Colonic mucosa (tissue), 4 donors: ENCODE measurements at places on chromosomes 13 and 19. TPM values are rescaled to one million over a fixed set of nuclear protein-coding genes. Genes with fewer than 3 reads are reported as not detected.

- DNase-seq = no peak
Observed at GRCh38 chr13:65787082-65787481, 1443.1 kb downstream of the PCDH9 start.

DNA sequence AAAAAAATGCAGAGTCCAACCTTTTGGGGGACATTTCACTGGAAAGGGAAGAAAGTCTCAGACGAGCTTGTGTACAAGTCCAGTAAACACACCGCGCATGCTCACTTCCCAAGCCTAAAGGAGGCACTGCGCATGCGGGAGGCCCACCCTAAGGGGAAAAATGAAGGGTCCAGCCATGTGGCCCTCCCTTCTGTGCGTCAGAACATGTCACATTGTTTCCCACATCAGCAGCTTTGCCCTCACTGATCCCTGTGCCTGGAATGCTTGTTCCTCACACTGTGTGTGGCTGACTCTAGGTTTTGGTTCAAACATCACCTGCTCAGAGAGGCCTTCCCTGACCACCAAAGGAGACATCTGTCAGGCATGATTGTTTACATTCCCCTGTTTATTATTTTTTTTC lies 4.4 kb downstream of the ELSPBP1 start:
- DNase-seq = no peak

CGB1 gene
- not detected for total RNA-seq

NDUFS7 gene
- total RNA-seq = 244 TPM

GPR12 gene
- 0.05 TPM for total RNA-seq

DNA sequence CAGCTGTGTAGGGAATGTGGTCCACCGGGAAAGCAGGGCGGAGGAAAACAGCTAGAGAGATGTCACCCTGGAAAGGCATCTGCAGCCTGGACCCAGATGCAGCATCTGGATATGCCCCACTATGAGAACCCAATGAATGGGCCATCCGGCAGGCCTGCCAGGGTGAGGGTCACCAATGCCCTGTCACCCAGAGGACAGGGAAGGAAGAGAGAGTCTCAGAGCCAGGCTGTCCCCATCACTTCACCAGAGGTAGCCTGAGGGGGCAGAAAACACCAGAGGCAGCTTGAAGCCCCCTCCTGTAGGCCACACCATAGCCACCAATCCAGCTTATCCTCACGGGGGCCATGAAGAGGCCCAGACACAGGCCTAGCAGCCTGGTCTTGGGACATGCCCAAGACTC lies 118.8 kb downstream of the TUBA3C start:
- DNase-seq = no peak

DNA sequence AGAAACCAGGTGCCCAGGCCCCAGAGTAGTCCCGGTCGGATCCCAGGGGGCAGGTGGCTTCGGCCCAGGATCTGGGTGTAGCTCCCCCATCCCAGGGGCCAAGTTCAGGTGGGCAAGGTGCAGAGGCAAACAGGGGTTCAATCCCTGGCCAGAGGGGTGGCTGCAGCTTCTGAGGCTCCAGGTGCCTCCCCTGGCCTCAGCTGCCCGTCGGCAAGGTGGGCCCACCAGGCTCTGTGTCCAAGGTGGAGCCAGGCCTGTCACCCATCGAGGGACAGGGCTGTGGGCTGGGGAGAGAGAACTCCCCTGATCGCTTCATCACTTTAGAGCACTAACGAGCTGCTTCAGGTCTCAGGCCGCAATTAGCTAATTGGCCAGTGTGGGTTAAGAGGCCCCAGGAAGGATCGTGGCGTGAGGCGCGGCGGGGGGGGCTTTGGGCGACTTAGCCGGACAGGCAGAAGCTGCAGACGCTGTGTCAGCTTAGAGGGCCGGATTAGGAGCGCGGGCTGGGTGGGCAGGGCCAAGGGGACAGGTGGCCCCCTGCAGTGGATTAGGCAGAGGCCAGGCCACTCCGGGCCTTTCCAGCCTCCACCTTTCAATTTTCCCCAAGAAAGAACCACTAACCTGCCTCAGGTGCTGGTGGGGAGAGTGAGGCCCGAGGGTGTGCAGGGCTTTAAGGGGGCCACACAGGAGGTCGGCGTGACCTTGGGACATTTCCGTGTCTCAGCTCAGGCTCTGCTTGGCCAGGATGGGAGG lies 2.8 kb upstream of the RAX2 start:
- no peak for DNase-seq

GRCh38 chr13:69617587-69617986 lies 490.0 kb upstream of the ATXN8OS start:
- DNase-seq = no peak

DNA sequence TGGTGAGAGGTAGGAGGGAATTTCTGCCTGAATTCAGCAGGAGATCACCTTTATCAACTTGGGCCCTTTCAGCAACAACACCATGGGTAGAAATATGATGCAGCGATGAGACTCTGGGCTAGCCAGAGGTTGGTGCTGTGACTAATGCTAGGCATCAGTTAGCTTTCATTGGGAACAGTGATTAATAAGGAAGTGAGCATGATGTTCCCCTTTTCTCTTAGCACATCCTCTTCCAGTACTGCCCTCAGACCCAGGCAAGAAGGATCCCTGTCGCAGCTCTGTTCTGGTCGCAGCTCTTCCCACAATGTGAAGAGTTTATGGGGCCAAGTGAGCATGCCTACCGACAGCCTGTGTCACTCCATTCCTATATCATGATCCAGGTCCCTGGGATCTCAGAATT lies 100.5 kb downstream of the FLT1 start:
- DNase-seq = no peak

GRCh38 chr13:18943721-18944391 lies 237.8 kb downstream of the TUBA3C start:
- no peak for DNase-seq

DNA sequence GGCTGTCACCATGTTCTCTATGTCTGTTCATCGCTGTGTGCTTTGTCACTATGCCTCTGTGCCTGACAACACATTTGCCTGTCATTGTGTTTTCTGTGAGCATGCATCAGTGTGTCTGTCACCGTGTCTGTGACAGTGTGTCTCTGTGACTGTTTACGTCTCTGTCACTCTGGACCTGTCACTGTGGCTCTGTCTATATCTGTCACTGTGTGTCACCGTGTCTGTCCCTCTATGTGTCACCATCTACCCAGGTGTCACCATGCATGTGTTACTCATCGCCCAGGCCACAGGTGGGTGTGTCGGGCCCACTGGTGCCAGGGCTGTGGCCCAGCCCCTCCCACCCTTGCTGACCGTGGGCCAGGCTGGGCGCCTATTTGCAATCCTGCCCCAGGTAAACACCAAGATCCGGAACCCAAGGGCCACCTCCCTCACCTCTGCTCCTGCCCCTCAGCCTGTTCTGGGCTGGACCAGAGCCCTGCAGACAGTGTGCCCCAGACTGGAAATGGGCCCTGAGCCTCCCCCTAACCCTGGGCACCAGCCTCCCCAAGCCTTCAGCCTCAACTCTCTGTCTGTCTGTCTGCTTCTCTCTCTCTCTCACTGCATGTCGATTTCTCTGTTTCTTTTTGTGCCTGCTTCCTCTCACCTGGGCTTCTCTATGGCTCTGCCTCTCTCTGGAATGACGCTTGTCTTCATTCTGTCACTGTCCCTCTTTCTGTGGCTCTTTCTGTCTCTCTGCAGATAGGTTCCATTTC lies 7.7 kb downstream of the IRF2BP1 start:
- peak; percentile 80 for DNase-seq

DNA sequence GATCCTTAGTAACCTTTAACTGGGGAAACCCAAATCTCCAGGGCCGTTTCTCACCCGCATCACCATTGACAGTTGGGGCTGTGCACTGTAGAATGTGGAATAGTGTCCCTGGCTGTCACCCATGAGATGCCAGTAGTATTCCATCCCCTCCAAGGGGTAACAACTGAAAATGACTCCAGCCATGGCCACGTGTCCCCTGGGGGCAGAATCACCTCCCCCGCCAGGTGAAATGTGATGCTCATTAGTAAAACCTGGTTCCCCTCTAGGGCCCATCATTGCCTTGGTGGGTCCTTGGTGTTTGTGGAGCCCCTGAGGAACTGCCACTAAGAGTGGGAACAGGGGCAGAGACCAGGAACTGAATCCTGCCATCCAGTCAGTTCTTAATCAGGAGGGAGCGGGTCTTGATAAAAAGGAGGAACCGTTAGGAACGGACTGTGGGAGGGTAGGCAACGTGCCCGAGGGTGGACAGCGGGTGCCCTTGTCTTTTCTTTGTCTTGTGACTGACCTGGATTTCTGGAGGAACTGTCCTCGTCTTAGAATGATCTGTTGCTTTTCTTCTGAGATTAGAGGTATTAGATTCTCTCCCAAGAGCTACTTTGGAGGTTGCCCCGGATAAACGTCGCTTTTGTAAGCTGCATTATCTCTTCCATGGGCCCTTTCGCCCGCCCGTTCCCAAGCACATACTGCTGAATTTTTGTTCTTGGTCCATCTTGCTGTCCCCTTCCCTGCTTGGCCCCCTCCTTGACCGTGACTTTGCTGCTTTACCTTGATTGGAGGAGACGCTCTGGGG lies 3.5 kb downstream of the MYO9B start:
- no peak for DNase-seq

DNA sequence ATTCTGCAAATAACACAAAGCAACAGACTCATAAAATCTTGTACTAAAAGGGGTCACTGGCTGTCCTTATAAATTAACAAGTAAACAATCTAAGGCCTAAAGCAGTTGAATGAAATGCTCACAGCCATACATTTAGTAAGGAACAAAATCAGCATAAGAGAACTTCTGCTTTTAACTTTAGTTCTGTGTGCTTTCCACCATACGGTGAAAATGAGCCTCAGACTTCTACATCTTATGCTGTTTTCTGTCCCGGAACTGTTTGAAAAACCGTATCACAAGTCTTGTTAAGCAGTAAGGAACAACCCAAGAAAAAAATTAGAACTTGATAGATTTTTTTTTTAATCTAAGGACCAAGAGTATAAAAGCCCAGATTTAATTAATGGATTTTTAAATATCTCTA lies 549.1 kb upstream of the MIR17HG start:
- DNase-seq = no peak

GRCh38 chr13:20016649-20017364 lies 58.3 kb downstream of the ZMYM2 start:
- no peak for DNase-seq

DNA sequence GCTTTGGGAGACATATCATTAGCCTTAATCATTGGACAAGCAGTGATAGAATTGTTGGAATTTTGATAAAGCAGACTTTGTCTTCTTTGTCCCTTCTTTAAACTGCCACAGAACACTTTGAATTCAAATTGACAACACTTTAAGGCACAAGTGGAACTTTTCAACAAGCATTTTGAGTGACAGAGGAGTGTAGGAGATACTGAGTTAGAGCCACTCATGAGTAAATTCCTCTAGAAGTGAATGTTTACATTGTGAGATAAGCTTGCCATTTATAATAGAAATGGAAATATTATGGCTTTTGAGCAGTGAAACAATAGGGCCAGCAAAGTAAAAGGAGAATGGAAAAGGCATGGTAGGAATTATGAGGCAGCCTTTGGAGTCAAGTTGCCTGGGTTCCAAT lies 515.8 kb downstream of the SLITRK6 start:
- DNase-seq = no peak

DNA sequence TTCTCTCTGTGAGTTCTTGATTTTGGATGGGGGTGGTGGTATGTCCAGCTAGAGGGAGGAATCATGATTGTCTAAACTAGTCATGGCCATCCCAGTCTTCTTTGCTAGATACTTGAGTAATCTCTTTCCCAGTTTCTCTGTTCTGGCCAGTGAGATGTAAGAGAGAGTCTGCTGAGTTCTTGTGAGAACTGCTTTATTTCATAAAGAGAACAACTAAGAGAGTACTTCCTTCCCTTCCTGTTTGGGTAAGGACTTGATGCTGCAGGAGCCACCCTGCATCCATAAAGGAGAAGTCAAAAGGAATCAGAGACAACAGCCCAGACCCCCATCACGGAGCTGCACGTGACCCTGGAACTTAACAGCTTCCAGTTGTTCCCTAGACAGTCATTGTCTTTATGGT lies 3.0 kb upstream of the RASL11A start:
- no peak for DNase-seq

NKG7 gene
- 2.3 TPM for total RNA-seq

DNA sequence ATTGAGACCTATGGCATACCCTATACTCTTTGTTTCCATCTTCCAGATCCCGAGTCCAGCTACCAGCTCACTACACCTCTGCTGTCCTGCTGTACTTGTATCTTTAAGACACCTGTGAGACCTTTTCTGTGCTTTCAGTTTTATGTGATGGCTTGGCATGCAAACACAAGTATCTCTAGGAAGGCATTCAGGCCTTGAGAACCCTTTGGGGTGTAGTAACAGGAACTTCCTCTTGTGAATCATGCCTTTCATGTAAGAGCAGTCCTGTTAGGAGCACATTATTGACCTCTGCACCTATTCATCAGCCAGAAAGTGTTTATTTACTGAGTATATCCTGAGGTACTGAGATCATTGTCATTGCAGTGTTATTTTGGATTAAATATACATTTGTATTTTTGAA lies 87.0 kb upstream of the HTR2A start:
- no peak for DNase-seq

GRCh38 chr19:13938301-13939064 lies at the start of gene PODNL1:
Gene PODNL1, minus strand, starts transcription at chr19:13938417. Its CDS starts 236 bp downstream, at chr19:13938181.
- DNase-seq = no peak

ZNF417 gene
- total RNA-seq = 9.6 TPM

GRCh38 chr19:7304200-7304599 lies 10.0 kb upstream of the INSR start:
- DNase-seq = peak; percentile 77

ZFP28 gene
- total RNA-seq = 2.1 TPM

NCR1 gene
- not detected for total RNA-seq

DNA sequence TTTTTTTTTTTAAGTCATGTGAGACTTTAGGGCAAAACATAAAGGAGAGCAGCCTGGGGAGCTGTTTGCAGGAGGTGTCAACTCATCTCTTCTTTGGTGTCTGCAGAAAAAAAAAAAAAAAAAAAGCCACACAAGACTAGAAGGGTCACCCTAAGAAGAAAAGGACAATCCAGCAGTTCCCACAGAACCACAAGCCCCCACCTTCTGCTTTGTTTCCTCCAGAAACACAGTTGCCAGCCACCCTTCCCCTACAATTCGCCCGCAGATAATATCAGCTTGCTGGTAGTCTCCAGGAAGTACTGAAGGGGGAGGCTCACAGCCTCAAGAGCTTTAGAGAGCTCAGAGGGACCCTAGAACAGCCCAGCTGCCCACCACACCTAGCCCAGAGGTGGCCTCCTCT lies 22.3 kb upstream of the ZBTB7A start:
- DNase-seq = peak; percentile 29

MEIOSIN gene
- not detected for total RNA-seq

ZNF208 gene
- 0.62 TPM for total RNA-seq

DNA sequence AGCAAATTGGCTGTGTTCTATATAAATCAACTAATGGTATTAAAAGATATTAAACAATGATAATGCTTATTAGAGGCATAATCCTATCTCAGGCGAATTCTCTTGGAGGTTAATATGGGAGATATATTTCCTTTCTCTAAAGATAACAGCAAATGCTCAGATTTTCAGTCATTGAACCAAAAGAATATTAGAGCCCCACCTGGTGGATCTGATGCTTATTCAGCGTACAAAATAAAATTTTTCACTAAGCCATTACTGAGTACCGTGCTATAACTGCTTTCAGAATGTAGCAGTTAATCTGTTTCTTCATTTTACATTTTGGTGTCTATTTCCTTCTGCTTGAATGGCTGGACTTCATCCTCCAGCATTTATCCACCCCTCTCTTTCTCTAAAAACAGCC lies 143.3 kb upstream of the IPO5 start:
- no peak for DNase-seq

- DNase-seq = no peak
Observed at GRCh38 chr13:50691176-50691680, 152.3 kb downstream of the DLEU7 start.

GRCh38 chr13:75468098-75468497 lies 13.9 kb downstream of the TBC1D4 start:
- no peak for DNase-seq

ADGRE1 gene
- 0.85 TPM for total RNA-seq
